ENCODE measurements at places on chromosomes 11 and 22. TPM values are rescaled to one million over a fixed set of nuclear protein-coding genes. Genes with fewer than 3 reads are reported as not detected.

PDE2A gene
- 1.7 TPM for total RNA-seq

MS4A1 gene
- 0.32 TPM for total RNA-seq

OR52I1 gene
- 0.13 TPM for total RNA-seq

SHISAL1 gene
- not detected for total RNA-seq

TEX54 gene
- 0.82 TPM for total RNA-seq

- ATAC-seq = peak; percentile 64
These were observed 11.3 kb downstream of the EED start for GRCh38 chr11:86255896-86256295.

- ATAC-seq = no peak
These were observed 662.1 kb downstream of the NTM start for GRCh38 chr11:132032555-132032954.

- no peak for ATAC-seq
These were observed 48.2 kb downstream of the MICAL3 start for GRCh38 chr22:17976121-17976520.

DNA sequence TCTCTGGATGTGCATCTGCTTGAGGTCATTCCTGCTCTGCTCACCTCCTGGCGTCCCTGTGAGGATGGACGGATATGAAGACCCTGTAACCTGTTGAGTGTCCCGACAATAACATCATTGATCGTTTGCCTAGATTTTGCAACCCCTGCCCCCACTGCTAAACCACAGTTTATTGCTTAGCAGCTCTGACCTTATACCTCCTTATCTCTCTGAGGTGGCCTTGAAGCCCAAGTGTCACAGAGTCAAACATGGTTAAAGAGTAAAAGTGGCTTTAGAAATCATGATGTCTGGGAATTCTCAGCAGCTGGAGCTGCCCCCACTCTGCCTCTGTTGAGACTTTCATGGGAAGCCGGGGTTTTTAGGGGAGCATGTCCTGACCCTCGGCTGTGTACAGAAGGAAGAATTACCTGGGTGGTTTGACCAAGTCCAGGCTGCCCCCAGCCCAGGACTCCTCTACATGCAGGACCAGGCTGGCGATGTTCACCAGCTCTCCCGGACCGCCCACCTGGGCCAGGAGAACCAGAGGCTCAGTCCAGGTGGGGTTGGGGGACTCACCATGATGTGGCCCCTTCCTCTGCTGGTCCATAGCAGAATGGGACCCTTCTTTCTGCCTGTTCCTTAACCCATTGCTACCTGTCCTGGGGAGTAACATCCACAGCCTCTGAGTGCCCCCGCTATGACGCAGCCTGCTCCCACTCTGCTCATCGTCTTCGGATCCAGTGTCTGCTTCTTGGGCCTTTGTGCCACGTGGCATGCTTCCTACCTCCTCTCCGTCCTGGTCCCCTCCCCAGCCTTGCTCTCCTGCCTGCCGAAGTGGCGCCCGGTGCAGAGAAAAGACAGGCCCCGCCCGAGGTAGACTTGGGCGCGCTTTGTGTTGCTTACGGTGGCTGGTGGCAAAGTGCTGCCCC, 33.4 kb upstream of the FTH1 start:
- ATAC-seq = no peak

- ATAC-seq = no peak
These were observed 1.5 kb downstream of the TCF20 start for GRCh38 chr22:42268852-42269410.

DNA sequence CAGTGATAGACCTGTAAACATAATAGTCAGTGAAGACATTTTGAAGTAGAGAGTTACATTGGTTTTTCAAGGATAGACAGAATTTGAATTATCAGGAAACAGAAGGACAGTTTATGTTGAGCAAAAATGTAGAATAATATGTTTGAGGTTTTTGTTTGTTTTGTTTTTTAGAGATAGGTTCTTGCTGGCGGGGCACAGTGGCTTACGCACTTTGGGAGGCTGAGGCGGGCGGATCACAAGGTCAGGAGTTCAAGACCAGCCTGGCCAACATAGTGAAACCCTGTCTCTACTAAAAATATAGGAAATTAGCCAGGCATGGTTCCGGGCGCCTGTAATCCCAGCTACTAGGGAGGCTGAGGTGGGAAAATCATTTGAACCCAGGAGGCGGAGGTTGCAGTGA, 35.6 kb downstream of the BCL2L13 start:
- no peak for ATAC-seq
